ENCODE measurements at places on chromosomes 5 and 9.

GRCh38 chr5:81010336-81011169 lies 50.4 kb downstream of the RASGRF2 start:
- DNase-seq: no peak

DNA sequence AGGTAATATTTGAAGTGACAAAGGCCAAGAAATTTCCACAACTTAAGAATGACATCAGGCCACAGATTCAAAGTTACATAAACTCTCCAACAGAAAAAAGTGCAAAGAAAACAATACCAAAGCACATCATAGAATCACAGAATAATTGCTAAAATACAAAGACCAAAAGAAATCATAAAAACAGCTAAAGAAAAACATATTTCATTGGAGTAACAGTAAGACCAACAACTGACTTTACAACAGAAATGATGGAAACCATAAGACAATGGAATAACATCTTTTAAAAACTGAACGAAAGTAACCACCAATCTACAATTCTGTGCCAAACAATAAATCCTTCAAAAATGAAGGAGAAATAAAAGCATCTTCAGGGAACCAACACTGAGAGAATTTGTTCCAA lies 38.3 kb downstream of the ZDHHC21 start:
- DNase-seq: no peak

GRCh38 chr5:56631719-56632118 lies 183.6 kb upstream of the MAP3K1 start:
- no peak for DNase-seq

DNA sequence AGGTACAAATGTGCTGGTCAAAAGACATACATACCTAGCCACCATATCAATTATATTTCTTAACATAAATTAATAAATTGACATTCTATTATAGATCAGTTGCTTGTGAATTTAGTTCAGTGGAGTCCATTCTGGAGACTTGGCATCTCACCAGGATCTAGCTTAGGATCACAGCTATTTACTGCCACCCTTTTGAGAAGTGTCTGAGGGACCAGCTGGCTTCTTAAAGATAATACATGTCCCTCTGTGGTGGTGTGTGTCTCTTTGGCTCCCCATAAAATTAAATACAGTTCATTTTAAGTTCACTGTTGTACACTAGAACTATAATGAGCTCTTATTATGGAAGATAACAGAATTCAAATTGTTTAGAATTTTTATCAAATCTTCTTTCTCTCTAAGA lies 290.7 kb downstream of the PRELID2 start:
- DNase-seq: no peak

DNA sequence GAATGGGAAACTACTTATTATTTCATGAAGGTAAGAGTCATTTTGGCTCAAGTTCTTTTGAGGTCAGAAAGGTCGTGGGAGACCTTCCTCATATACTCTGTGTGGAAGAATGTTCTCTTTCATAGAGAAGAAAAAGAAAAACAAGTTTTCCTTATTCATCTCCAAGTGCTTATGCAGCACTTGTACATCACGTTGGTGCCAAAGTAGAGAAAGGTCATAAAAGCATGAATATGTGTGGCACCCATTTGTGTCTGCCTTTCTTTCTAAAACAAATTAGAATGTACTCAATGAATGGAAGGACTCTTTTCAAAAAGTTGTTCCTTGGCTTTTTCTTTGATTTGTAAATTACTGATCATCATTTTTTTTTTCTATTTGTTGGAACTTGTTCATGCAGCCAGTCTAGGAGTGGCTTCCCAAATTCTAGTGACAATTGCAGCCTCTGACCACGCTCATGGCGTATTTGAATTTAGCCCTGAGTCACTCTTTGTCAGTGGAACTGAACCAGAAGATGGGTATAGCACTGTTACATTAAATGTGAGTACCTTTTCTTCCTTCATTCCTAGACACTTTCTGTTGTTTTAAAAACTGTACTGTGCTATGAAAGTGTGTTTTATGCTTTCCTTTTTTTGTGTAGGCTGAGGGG lies 122.4 kb downstream of the ADGRV1 start:
- DNase-seq: no peak

GRCh38 chr9:96651626-96652025 lies 3.5 kb downstream of the PRXL2C start:
- DNase-seq: no peak

DNA sequence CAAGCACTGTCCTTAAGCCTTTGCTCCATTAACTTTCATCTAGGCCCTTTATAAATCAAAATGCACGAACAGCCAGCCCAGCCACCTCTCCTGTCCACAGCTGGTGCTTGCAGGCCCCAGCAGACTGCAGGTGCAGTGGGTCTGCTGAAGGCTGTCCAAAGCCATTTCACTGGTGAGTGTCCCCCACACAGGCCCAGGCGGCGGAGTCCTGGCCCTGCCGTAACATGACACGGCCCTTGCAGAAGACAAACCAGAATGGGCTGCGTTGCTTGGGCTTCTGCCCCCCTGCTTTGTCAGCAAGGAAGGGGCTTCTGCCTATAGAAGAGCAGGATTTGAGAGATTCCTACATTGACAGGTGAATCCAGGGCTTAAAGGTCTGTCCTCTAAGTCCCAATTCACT lies 188.6 kb downstream of the NR3C1 start:
- no peak for DNase-seq

DNA sequence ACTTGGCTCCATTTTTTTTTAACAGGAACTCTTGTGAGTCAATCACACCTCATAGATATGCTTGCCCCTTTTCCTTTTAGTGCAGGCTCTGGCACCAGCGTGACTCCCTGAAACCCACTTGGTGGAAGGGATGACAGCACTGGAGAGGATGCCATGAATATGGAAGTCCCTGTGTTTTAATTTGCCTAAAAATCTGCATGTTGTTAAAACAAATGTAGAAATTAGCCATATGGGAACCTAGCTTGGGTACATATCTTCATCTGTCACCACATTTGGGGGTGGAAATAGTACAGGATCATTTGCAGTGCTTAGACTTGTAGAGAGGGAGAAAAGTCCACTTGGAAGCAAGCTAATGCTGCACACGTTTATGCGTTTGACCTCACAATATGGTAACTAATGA lies 179.0 kb downstream of the EBF1 start:
- DNase-seq: no peak

DNA sequence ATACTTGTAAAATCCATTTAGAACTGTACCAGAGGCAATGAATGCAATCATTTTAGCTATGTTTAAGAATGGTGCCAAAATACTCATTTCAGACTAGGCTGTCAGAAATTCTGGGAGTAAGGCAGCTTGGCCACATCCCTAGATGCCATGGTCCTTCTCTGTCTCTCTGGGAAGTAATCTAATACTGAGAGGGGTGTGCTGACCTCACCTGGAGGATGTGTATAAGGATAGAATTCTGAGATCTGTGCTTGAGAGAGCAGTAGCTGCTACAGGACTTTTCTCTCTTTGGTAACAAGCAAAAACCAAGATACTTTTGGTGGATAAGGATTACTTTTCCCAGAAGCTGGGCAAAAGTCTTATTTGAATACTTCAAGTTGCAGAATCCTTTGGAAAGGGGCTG lies 68.1 kb upstream of the MRPS30 start:
- no peak for DNase-seq

DNA sequence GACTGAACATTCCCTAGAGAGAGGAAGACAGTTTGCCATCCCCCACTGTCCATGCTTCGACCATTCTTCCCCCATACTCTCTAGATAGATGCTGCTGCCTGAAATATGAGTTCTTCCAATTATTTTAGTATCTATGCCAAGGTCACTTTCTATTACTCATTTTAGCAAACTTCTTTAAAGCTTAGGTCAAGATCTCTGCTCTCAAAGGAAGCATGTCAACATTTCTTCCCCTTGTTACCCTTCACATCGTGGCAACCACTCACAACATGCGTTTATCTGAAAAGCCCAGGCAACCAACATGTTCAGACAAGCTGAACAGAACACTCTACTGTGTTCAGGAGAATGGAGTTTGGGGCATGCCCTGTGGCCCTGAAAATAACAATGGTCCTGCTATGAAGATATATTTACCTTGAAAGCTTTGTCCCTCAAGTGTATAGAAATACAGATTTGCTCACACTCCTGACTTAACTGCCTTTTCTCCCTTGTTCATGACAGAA lies 138.4 kb upstream of the KIF2A start:
- DNase-seq: no peak

DNA sequence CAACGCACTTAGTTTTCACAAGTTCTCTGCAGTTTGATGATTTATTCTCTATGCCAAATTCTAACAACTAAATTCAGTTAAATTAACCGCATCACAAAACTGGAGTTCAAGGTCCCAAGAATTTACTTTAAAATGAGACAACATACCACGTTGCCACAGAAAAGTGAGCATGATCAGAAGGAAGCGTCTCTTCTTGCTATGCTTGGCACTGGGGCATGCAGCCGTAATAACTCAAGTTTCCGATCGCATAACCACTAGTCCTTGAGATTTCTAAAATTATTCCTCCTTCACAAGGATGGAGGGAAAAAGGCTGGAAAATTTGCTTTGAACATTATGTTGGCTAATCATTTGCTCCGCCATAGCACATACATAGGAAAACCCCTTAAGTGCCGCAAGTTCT lies 13.9 kb downstream of the NFIB start:
- DNase-seq: no peak

- DNase-seq: no peak
These were observed 58.6 kb upstream of the RANBP3L start for GRCh38 chr5:36360307-36360706.

DNA sequence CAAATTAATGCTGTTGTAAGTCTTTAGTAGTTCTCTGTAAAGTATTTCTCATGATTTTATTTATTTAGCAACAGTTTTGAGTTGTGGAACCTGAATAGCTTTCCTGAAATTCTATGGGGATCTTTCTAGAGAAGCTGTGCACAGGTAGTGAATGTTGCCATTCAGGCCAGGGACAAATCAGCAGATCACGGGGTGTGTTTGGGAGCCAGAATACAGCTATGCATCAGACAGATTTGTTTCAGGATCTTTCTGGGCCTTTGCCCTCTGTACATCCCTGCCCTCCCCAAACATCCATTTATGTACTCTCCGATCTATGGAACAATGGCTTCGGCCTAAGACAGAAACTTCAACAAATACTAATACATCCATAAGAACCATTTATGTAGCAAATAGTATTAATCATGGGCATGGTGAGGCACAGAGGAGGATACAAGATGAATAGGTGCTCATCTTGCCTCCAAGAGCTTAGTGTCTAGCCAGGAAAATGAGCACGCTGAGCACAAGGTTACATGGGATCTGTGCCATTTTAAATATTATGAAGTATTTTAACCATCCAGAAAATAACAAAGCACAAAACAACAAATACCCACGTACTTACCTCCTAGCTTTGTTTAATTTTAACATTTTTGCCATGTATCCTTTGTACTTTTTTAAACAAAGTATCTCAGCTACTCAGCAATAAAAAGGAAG lies 13.1 kb downstream of the ARHGEF37 start:
- no peak for DNase-seq

GRCh38 chr9:98539954-98540353 lies 168.8 kb downstream of the GABBR2 start:
- DNase-seq: no peak

DNA sequence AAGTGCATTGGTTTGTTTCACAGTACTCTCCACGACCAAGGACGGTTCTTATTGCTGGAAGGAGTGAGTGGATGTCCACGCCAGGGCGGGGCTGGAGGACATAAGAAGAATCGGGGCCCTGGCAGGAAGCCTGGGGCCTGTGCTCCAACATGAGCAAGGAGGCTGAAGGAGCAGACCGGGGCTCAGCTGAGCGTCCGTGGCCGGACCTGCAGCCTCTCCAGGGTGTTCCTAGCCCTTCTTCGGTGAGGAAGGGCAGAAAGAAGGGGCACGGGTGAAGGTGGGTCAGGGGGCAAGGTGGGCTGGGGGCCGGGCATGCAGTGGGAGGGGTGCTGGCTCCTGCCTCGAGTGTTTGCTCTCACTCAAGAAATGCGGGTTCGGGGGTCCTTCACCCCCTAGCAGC lies 18.1 kb downstream of the FAM78A start:
- DNase-seq: no peak

- DNase-seq: no peak
These were observed 50.4 kb downstream of the CYSTM1 start for GRCh38 chr5:140225396-140225795.

GRCh38 chr5:138543730-138544104 lies 681 bp upstream of the ETF1 start:
- DNase-seq: no peak

DNA sequence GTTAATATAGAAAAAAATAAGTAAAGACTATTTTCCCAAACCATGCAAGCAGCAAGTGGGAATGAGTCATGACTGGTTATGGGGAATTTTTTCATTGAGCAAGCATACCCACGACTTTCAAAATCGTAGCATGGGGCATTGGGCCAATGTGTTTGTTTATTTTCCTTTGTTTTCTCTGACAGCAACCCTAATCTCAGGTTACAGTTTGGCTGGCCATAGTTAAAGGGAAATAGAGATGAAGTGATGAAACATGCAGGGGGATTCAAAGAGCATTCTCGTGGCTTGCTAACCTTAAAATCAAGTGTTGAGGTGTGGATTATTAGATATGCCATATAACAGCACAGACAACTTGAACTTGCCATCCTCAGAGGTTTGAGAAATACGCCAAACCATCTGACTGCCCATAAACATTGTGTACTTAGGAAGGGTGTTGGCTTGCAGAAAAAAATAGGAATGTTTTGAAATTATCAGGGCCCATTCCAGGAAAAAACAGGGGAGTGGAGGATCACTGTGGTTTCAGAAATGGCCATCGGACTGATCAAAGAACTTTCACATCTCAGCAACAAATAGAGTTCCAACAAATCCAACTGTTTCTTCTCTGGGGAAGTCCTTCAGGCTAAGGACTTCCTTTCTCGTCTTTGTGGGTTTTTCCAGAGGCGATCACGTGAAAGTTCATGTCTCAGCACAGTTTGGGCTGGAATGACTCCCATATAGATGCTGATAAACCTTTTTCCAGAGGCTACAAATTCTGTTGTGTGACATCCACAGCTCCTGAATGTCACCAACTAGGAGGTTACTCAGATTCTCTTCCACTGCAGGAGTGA lies 259.1 kb downstream of the SYK start:
- no peak for DNase-seq

- DNase-seq: no peak
These were observed 76.2 kb upstream of the NEURL1B start for GRCh38 chr5:172564883-172565282.

All from amygdala (tissue), 56 donors.